Muscle of back (tissue), 13 donors: ENCODE measurements at places on chromosomes 11 and 22. TPM values are rescaled to one million over a fixed set of nuclear protein-coding genes. Genes with fewer than 3 reads are reported as not detected.

DDIAS gene
- polyA plus RNA-seq: 3.8 TPM

DNA sequence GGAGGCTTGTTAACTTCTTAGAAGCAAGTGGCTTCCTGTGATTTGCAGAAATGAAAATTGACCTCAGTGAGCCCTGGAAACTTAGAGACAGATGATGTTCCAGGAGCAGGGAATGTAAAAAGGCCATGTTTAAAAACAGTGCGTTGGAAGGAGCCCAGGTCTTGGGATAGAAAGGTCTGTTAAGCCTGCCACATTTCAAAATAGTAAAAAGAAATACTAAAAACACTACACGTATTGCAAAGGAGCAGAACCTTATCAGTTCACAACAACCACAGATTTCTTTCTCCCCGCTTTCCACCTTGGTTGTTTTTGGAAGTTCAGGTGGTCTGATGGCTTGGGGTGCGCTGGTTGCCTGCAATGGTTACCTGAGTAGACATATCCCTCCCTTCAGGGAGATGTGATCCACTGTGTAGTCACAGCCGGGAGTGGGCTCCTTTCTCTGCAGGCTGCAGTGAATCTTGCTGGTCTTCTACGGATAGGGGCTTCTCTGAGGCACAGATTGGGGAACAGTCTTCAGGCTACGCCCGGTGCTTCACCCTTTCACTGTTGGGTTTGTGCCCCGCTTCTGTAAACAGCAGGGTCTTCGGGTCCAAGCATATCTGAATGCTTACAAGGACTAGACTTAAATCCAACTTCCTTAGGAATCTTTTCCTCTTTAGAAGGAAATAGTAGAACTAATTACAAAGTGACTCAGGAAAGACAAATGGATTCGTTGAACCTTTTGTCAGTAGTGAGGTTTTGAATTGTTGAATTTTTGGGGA is 1.9 kb downstream of the TEAD1 start:
- peak; percentile 76 for DNase-seq

DNA sequence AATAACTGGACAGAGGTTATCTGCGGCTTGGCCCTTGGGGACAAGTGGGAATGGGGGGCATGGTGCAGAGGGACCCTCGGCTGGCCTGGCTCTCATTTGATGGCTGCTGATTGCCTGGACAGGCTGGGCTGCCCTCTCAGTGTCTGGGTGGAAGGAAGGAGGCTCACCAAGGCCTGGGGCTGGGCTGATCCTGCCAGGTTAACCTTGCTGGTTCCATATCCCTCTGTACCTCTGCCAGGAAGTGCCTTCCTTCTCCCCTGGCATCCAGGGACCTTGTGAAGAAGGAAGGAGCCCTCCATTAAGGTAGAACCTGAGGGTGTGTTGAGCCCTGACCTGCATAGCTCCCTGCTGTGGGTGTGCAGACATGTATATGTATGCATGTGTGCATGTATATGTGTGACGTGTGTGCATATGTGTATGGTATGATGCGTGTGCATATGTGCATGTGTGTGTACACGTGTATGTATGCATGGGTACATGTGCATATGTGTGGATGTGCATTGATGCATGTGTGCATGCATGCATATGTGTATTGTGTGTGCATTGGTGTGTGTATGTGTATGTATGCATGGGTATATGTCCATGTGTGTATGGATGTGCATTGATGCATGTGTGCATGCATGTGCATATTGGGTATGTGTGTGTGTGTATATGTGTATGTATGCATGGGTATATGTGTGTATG is 433.9 kb downstream of the TBC1D22A start:
- no peak for DNase-seq

MMP11 gene
- 8.7 TPM for polyA plus RNA-seq

GRCh38 chr11:17421781-17422180 is 33.3 kb upstream of the KCNJ11 start:
- DNase-seq: no peak

DNA sequence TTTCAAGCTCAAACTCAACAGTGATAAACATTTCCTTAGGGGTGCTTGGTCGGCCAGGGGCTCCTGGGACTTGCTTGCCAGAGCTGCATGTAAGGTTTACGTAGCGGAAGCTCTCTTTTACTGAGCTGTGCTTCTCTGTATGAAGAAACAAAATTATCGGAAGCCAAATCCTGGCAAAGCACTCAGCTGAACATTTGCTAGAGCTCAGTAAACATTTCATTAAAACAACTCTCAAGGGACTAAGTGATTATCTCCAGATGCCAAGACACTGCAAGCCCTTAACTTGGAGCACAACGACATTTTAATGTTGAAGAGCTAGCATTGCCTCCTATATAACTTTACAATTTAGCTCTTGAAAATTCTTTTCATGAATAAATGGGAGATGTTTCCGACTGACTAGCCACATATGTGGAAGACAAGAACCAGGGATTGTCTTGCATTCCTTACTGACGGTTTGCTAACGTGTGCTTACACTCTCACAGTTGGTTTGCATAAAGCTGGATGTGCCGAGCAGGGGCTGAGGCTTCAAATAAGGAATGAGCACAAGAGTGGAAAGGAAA is 43.4 kb downstream of the SCUBE2 start:
- DNase-seq: peak; percentile 75

GRCh38 chr11:66996609-66997273 is 21.6 kb downstream of the C11orf86 start:
- no peak for DNase-seq

- peak; percentile 34 for DNase-seq
Measured at GRCh38 chr11:131356206-131356605, 14.2 kb upstream of the NTM start.

B3GAT1 gene
- 0.32 TPM for polyA plus RNA-seq

GRCh38 chr11:68500206-68500605 is 39.7 kb downstream of the PPP6R3 start:
- no peak for DNase-seq

- peak; percentile 62 for DNase-seq
Measured at GRCh38 chr11:27234043-27234668, 128.9 kb downstream of the CCDC34 start.

- DNase-seq: no peak
Measured at GRCh38 chr11:121814962-121815361, 301.1 kb downstream of the BLID start.

MMP10 gene
- polyA plus RNA-seq: not detected
